ENCODE measurements at places on chromosomes 2 and 18.

- DNase-seq = no peak
These were observed 1027.2 kb upstream of the ACVR2A start for GRCh38 chr2:146817613-146818012.

GRCh38 chr2:67486041-67486796, 89.1 kb downstream of the ETAA1 start:
- DNase-seq = no peak

DNA sequence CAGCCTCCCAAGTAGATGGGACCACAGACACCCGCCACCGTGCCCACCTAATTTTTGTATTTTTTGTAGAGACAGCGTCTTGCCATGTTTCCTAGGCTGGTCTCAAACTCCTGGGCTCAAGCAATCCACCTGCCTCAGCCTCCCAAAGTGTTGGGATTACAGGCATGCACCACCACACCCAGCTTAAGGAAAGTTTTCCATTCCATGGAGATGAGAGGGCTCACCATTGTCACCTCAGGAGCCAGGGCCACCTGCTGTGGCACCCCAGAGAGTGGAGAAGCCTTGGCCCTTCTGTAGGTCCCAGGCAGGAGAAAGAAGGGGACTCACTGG, 4.6 kb downstream of the SLC35F6 start:
- no peak for DNase-seq

- no peak for DNase-seq
These were observed 35.6 kb upstream of the SYT4 start for GRCh38 chr18:43312891-43313290.

- DNase-seq = no peak
These were observed 7.9 kb upstream of the PDCL3 start for GRCh38 chr2:100554798-100555407.

GRCh38 chr18:2114289-2114688, 457.0 kb downstream of the METTL4 start:
- DNase-seq = no peak
